Naive thymus-derived CD8-positive, alpha-beta T cell (primary cell): ENCODE measurements at places on chromosomes 11 and 22.

DNA sequence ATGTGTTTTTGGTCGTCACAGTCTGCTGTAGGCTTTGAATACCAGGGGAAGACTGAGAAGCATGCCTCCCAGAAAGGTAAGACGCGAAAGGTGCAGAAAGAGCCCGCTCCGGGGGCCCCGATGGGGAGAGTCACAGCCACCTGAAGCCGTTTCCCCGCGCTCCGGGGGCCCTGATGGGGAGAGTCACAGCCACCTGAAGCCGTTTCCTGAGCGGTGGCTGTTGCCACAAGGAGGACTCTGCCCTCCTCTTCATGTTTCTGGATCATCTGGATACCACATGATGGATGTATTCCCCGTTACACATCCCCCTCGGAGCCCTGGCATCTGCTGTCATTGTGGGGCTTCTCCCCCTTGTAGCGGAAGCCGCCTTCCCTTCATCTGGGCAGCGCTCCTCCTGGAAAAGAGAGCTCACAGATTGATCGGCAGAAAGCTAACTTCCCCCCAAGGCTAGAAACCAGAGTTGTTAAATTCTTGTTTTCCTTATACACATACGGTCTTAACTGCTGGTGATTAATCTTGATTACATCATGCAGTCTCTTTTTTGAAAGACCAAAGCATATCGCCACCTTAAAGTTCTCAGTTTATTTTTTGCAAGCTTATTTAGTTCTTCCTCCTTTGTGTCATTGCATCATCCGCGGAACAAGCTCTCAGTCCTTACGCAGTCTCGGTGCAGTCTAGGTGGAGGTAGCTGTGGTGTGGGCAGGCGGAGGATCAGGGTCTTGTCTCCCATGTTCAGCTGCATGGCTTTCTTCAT, 17.5 kb downstream of the CTTN start:
- H3K36me3 ChIP-seq = no peaks in the 10 kb centered on the region
- peaks cover 4% of the 10 kb centered on the region for H3K4me1 ChIP-seq
- no peak for DNase-seq
- no peak overlapping the region for H3K4me3 ChIP-seq
- no peak overlapping the region for H3K27ac ChIP-seq

GRCh38 chr22:22387386-22387736, 121.2 kb downstream of the ZNF280B start:
- peaks cover 9% of the 10 kb centered on the region for H3K27me3 ChIP-seq
- no peak overlapping the region for H3K4me3 ChIP-seq
- no peak overlapping the region for H3K27ac ChIP-seq
- H3K4me1 ChIP-seq = no peaks in the 10 kb centered on the region

DNA sequence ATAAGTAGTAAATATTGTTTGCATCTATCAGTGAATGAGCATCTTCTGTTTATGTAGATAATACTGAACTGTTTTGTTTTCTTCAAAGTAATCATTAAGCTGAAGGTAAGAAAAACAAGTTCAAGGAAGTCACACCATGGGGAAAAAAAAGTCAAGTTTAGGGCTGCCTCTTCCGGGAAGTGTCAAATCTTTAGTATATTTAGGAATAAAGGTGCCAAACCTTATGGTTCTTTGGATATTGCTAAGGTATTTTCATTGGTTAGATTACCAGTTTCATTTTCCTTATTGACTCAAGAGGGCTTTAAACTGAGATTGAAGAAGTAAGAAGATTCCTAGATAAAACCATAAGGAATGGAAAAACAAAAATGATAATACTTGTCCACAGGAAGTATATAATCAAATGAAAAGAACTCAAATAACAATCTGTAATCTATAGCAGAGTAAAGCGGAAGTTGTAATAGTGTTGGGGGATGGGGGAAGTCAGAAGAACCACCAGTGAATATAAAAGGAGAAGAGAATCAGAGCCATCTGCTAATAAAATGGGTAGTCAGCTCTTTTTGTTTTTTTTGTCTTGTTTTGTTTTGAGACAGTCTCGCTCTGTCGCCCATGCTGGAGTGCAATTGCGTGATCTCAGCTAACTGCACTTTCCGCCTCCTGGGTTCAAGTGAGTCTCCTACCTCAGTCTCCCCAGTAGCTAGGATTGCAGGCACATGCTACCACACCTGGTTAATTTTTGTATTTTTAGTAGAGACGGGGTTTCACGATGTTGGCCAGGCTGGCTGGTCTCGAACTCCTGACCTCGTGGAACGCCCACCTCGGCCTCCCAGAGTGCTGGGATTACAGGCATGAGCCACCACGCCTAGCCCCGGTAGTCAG, 2.3 kb downstream of the ATM start:
- DNase-seq = no peak
- peaks cover 12% of the 10 kb centered on the region for H3K36me3 ChIP-seq
- no peaks in the 10 kb centered on the region for H3K27me3 ChIP-seq

GRCh38 chr22:38725900-38726655, 20.3 kb downstream of the GTPBP1 start:
- H3K27ac ChIP-seq = peak overlapping the region; percentile 48
- H3K4me3 ChIP-seq = no peak overlapping the region
- peaks cover 34% of the 10 kb centered on the region for H3K4me1 ChIP-seq
- no peak for DNase-seq
- H3K36me3 ChIP-seq = peaks cover 11% of the 10 kb centered on the region

DNA sequence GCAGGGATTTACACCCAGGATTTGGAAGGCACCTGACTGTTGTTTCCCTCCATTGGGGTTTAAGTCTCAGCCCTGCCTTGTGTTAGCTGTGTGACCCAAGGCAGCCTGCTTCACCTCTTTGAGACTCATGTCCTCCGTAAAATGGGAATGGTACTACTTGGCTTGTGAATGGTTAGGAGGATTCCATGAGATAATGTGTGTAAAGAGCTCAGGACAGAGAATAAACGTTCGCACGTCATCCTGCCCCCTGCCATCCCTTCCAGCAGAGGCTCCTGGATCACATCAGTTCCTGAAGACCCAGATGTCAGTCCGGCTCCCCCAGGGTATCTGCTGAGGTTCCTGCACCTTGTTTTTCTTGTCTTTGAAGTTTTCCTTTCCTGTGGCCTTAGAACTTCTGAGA, 16.8 kb upstream of the ACCSL start:
- H3K27ac ChIP-seq = peak overlapping the region; percentile 63
- no peak for DNase-seq
- peaks cover 2% of the 10 kb centered on the region for H3K36me3 ChIP-seq
- H3K4me3 ChIP-seq = no peak overlapping the region
- H3K27me3 ChIP-seq = peaks cover 66% of the 10 kb centered on the region
- no peaks in the 10 kb centered on the region for H3K4me1 ChIP-seq

- H3K36me3 ChIP-seq = no peaks in the 10 kb centered on the region
- H3K4me3 ChIP-seq = peak within 1 kb of the TSS; percentile 89
- peaks cover 8% of the 10 kb centered on the region for H3K4me1 ChIP-seq
- no peaks in the 10 kb centered on the region for H3K27me3 ChIP-seq
- H3K27ac ChIP-seq = peak within 1 kb of the TSS; percentile 75
Measured at GRCh38 chr11:66856496-66857233, at the start of gene LRFN4. Gene LRFN4, plus strand, starts transcription at chr11:66857064. Its CDS starts 681 bp downstream, at chr11:66857745.

DNA sequence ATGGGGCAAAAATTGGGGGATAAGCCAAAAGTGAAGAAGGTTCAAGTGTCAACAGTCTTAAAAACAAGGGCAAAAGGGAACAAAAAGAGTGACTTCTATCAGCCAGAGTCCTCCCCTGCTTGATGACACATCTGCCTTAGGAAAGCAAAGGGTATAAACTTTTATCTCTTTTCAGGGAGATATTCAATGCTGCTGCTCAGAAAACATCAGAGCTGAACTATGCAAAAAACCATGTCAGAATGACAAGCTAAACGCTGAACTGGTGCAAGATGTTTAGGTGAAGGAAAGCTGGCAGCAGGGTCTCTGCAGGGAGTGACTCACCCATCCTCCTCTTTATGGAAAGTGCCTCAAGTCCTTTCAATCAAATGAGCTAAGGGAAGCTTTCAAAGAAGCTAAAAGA, 24.7 kb downstream of the ALG9 start:
- H3K36me3 ChIP-seq = peaks cover 80% of the 10 kb centered on the region
- no peak overlapping the region for H3K4me3 ChIP-seq
- no peaks in the 10 kb centered on the region for H3K27me3 ChIP-seq
- no peak for DNase-seq

DNA sequence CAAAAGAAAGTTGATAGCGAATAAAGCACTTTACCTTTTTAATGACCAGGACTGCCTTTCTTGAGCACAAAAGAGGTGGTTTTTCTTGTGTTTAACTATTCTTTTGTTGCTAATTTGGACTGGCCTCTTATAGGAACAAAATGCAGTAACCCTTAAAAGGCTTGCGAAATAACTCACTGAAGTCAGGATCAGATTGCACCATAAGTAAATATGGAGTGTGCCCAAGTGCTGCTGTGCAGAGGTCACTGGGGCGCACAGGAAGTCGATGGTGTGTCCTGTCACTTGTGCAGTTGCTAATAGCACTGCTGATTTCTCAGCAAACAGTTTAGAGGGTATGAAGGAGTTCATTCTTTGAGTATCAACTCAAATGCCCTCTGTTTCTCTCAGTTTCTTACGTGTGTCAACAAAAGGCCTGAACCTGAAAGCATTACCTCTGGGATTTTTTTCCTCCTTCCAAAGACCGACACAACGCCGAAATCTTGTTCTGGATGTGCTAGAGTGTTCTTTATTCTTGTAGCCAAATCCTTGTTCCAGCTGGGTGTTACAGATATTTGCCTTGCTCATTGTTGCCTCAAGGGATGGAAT, 71.3 kb downstream of the ATXN10 start:
- no peak for DNase-seq
- H3K36me3 ChIP-seq = peaks cover 44% of the 10 kb centered on the region
- H3K27me3 ChIP-seq = no peaks in the 10 kb centered on the region
- peaks cover 5% of the 10 kb centered on the region for H3K4me1 ChIP-seq
- no peak overlapping the region for H3K27ac ChIP-seq
- H3K4me3 ChIP-seq = no peak overlapping the region

GRCh38 chr22:46069521-46070214, 80.7 kb upstream of the PPARA start:
- no peaks in the 10 kb centered on the region for H3K27me3 ChIP-seq
- H3K4me1 ChIP-seq = peaks cover 21% of the 10 kb centered on the region
- H3K27ac ChIP-seq = peak overlapping the region; percentile 90
- peak overlapping the region; percentile 90 for H3K4me3 ChIP-seq
- no peaks in the 10 kb centered on the region for H3K36me3 ChIP-seq

DNA sequence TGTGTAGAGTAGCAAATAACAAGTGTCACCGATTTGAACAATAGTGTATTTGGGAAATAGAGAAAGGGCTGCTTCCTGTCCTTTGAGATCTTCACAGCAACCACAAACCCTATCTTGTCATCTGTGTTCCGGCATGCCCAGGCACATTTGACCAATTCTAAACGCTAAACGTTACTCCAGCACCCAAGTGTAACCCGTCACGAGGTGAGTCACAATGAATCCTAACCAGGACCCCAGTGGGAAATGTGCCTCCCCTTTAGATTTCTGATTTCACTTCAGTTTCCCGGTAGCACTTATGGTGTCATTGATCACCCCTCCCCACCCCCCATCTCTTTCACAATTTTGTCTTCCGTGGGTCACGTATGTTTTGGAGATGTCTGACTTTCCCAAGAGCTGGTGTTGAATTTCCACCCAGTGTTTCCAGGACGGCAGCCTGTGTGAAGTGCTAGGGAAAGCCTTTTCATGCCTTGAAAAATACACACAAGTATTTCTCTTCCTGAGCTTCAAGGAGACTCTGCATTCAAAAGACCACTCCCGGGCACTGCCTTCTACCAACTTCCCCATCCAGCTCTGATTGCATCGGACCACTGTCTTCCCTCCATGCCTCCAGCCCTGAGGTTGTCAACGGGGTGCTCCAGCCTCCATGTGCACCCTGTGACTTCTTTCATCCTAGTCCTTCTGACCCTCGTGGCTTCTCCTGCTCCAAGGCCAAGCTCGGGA, 10.5 kb upstream of the C11orf24 start:
- peak overlapping the region; percentile 77 for H3K4me3 ChIP-seq
- H3K36me3 ChIP-seq = peaks cover 8% of the 10 kb centered on the region
- peak; percentile 17 for DNase-seq
- peak overlapping the region; percentile 37 for H3K27ac ChIP-seq
- peaks cover 4% of the 10 kb centered on the region for H3K27me3 ChIP-seq

- H3K27me3 ChIP-seq = no peaks in the 10 kb centered on the region
- DNase-seq = no peak
- peak overlapping the region; percentile 53 for H3K27ac ChIP-seq
Measured at GRCh38 chr11:34250211-34250610, 107.6 kb downstream of the ABTB2 start.

DNA sequence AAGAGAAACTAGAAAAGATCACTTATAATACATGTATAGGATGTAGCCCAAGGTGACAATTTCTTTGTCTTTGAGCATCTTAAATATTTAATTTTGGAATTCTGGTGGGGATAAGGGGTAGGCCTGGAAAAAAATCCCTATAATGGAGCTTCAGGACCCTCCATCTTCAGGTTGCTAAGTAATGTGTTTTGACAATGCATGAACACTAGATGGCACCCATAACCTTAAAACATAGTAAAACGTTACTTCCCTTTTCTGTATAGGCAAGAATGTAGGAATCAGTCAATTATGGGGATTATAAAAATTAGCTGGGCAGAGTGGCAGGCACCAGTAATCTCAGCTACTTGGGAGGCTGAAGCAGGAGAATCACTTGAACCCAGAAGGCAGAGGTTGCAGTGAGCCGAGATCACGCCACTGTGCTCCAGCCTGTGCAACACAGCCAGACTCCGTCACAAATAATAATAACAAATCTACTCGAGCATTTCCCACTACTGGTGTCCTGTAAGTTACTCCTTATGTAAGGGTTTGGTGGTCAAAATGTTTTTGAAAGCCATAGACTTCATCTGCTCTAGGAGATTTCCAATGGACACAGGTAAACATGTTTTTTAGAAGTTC, 541.9 kb upstream of the CCDC90B start:
- no peaks in the 10 kb centered on the region for H3K36me3 ChIP-seq
- no peak for DNase-seq
- no peak overlapping the region for H3K4me3 ChIP-seq
- no peaks in the 10 kb centered on the region for H3K27me3 ChIP-seq
- no peak overlapping the region for H3K27ac ChIP-seq

GRCh38 chr11:133163463-133164419, 368.6 kb downstream of the OPCML start:
- H3K4me1 ChIP-seq = no peaks in the 10 kb centered on the region
- no peak overlapping the region for H3K4me3 ChIP-seq
- H3K36me3 ChIP-seq = no peaks in the 10 kb centered on the region

DNA sequence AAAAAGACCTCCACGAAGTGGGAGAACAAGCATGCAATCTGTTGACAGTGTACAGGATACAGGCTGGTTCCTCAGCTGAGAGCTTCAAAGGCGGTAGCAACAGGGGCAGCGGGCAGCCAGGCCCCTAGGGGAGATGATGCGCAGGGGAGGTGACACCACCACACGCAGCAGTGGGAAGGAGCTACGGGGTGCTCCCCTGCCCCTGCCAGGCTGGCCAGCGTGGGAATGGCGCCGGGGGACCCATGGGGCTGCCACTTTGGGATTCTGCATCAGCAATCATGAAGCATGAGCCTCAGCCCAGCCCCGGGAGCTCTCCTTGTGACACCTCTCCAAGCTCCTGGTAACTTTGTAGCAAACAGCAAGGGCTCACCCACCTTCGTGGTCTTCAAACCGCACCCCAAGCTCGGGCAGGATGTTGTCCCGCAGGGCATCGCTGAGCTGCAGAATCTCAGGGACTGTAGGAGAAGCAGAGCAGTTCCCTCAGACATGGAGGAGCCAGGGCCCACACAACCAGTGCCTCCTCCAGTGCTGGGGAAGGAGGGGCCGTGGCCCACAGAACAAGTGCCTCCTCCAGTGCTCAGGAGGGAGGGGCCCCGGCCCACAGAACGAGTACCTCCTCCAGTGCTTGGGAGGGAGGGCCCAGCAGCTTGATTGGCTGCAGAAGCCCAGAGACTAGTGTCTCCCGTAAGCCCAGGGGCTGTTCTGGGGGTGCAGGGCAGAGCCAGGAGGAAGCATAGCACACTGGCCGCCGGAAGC, 14.6 kb upstream of the NAP1L4 start:
- H3K36me3 ChIP-seq = no peaks in the 10 kb centered on the region
- H3K4me3 ChIP-seq = peak overlapping the region; percentile 86
- H3K27me3 ChIP-seq = no peaks in the 10 kb centered on the region
- H3K27ac ChIP-seq = peak overlapping the region; percentile 90
- H3K4me1 ChIP-seq = peaks cover 23% of the 10 kb centered on the region
